Kidney (tissue), 22 donors: ENCODE measurements at places on chromosomes 7 and 10. TPM values are rescaled to one million over a fixed set of nuclear protein-coding genes. Genes with fewer than 3 reads are reported as not detected.

CALHM1 gene
- polyA plus RNA-seq, result not detected

BBIP1 gene
- polyA plus RNA-seq, result 36.1 TPM

HSPA14 gene
- polyA plus RNA-seq, result 9.7 TPM

NODAL gene
- polyA plus RNA-seq, result not detected

CREB5 gene
- 3.4 TPM for polyA plus RNA-seq

C10orf62 gene
- 0.77 TPM for polyA plus RNA-seq
